ENCODE measurements at places on chromosomes 2 and 18.

DNA sequence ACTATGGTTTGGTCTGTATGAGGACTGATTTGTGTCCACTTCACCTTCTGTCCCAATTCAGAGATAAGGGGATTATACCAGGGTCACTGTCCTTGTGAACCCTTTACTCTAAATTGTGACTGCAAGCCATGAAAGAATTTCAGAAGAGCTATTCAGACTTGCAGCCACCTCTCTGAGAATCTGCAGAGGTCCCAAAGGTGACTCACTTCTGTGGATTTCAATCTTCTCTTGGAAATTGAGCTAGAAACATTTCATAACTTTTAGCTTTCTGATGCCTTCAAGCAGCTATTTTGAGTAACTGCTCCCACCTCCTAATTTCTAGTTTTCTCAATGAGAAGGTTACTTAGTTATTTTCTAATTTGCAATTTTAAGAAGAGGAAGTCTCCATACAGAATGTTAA is 1242.4 kb upstream of the ACVR2A start:
- peak; percentile 22 for DNase-seq

- DNase-seq, result peak; percentile 91
Measured at GRCh38 chr2:64212801-64213321, 68.6 kb upstream of the PELI1 start.

GRCh38 chr2:224925810-224926100 is 116.5 kb downstream of the DOCK10 start:
- DNase-seq, result no peak

- no peak for DNase-seq
Measured at GRCh38 chr2:52084759-52085158, 1052.8 kb upstream of the NRXN1 start.

DNA sequence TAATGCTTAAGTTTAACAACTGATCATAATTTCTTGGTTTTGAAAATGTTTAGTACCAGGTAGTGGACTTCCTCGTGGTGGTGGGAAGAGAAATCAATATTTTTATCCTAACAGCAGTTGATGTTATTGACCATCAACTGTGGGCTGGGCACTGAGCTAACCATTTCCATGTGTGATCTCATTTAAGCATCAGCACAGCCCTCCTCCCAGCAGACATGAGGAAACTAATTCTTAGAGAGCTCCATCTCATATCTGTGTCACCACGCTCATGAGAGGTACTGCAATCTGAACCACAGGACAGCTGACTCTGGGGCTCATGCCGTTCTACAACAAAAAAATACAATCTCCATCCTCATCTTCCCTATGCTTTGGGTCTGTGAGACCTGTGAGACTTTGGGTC is 332.8 kb upstream of the RAB12 start:
- no peak for DNase-seq

GRCh38 chr2:181183878-181184542 is 203.6 kb downstream of the UBE2E3 start:
- DNase-seq, result no peak

- DNase-seq, result peak; percentile 32
Measured at GRCh38 chr18:74468547-74469061, 11.5 kb upstream of the DIPK1C start.

GRCh38 chr2:30948857-30949256 is 141.6 kb upstream of the CAPN13 start:
- DNase-seq, result no peak

- DNase-seq, result peak; percentile 80
Measured at GRCh38 chr18:44803019-44803650, 122.4 kb downstream of the SETBP1 start.

GRCh38 chr18:27604583-27604982 is 419.5 kb upstream of the CHST9 start:
- peak; percentile 37 for DNase-seq

- no peak for DNase-seq
Measured at GRCh38 chr18:79856119-79857007, 58.6 kb downstream of the KCNG2 start.

DNA sequence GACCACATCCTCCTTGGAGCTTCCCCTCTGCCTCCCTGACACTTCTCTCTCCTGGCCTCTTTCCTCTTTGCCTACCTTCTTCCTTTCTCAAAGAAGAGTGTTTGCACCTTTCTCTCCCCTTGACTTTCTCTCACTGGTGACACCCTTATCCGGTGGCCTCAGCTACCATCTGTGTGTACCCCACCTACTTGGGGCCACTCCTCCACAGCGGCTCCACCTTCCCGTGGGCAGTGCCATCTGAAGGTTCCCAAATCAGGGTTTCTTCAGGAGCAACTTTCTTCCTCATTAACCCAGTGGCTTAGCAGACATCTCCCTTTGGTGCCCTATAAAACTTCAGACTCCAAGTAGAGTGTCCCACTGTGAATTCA is 5.3 kb upstream of the NCL start:
- DNase-seq, result no peak

DNA sequence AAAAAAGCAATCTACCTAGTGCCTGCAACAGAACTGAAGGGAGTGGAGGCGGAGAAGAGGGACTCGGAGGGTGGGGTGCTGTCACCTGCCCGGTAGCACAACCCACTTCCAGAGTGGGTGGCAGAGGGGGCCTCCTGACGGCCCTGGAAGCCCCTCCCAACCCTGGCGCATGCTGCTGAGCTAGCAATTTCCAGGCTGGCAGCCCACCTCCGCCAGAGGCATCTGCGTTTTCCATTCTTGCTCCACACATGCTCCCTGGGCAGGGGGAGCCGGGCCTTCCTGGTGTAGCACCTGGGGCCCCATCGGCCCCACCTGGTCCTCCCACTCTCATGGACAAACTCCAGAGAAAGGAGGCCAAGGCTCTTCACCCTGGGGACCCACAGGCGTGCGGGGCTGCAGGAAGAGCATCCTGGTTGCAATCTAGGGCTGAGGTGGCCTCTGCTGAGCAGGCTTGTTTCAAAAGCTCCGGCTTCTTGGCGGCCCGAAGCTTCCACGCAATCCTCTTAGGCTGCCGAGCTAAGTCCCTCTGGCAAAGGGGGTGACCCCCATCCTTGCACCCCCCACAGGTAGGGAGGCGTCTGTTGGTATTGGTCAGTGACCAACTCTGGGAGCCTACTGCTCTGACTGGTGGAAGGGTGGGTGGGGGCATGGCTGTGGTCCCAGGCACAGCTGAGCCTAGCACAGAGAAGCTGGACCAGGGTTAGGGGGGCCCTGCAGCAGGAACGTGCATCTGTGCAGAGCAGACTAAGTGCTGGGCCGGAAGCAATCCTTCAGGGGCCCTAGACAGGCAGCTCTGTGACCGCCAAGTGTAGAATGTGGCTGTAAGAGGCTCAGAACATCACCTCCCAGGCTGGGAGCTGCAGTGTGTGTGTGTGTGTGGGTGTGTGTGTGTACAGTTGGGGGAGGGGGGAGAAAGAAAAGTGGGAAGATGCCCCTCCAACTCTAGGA is 2.6 kb downstream of the HS6ST1 start:
- no peak for DNase-seq

DNA sequence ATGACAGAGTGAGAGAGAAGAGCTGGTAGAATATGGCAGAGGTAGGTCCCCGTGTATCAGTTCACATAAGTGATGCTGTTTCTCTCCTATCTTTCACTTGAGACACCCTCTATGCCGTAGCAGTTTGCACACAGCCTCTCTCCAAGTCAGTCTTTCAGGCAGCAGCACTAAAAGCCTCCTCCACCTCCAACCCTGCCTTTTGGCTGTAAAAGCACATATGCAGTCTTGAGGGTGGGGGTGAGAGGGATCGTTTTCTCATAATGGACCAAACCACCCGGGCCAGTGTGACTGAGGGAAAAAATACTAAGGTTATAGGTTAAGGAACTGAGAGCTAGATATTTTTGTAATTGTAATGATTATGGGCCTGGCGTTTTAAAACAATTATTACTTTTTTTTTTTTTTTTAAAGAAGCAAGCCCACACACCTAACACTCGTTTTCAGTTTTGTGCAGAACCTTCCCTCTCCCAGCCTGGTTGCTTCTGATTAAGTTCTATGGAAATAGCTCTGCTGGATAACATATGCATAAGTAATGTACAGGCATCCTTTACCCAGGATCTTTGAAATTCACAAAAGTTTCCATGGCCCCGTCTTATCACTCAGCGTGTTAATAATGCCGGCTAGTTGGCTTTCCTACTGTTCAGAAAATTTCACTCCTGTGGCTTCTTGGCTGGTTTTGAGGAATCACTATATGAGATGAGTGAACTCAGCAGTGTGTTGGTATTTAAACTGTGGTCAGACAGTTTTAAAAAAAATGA is 112.2 kb upstream of the MEIS1 start:
- DNase-seq, result no peak

DNA sequence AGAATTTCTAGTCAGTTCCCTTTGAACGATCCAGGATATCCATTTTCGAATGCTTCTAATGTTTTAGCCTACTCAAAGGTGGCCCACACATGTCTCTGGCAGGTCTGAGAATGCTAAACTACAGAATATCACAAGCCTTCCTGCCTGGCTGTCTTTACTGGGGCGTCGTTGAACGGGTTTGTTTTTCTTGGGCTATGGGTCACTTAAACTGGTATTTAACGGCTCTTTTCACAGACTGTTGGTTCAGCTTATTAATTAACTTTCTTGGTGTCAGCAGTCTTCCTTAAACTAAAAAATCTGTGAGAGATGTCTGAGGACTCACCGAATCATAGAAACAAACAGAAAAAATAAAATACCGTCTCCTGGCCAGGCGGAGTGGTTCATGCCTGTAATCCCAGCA is 563.2 kb upstream of the NRP2 start:
- DNase-seq, result no peak

DNA sequence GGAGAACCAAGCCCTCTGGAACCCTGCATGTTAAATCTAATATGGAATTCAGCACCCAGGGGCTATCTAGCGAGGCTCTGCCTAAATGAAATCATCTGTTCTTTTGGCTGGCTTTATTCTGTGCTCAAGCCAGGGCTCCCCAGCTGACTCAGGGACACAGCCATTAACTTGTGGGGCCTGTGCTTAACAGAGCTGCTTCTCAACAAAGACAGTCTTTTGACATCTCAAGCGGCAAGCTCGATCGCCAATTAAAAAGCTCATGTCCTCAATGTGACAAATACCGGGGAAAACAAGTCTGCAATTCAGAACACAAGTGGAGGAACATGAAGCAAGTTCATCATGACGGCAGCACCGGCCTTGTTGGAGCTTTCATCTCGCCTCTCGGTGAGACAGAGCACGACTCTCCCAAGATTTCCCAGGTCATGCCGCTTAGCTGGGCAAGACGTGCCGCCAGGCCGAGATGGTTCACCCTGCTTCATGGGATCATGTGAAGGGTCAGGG is 64.9 kb downstream of the KLHL29 start:
- no peak for DNase-seq

DNA sequence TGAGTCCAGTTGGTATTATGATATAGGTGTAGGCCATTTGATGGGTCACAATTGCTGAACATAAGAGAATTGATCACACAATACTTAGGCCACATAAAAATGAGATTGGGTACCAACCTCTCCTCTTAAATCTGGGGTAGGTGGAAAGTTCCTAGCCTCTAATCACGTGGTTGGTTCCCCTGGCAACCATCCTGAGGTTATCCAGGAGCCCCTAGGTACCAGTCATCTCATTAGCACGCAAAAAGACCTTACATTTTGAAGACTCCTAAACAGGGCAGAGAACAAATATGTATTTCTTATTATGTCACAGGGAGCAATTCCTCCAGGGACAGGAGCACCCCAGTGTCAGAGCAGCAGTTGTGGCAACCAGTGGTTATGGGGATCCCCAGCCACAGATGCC is 12.7 kb upstream of the SELENOI start:
- DNase-seq, result no peak

- DNase-seq, result peak; percentile 10
Measured at GRCh38 chr2:181120625-181121024, 140.2 kb downstream of the UBE2E3 start.

GRCh38 chr2:36633470-36634092 is 35.6 kb upstream of the FEZ2 start:
- no peak for DNase-seq

DNA sequence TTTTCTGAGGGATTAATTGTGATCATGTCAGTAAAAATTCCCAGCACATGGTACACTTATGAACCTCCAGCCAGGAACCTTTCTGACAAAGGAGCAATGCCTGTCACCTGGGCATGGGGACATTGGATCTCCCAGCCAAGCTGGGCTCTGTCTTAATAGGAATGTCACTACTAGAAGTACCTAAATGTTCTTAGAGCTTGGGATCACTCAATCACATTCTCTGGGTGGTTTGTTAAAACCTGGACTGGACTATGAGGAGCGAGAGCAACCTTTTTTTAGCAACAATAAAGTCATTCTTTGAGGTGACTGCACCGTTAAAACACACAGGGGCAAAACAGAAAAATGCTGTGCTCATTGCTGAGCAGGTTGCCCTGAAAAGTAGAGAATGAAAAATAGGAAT is 6.4 kb upstream of the PPP1CB start:
- no peak for DNase-seq

Data from astrocyte of the spinal cord (primary cell).